NCI-H1417 treated with DMSO at 0.1 percent for 48 hours (cell line): ENCODE measurements at places on chromosomes 5 and 9.

GRCh38 chr9:99588299-99588698, 233.4 kb upstream of the NR4A3 start:
- no peak for DNase-seq

- DNase-seq, result no peak
Measured at GRCh38 chr5:109901628-109901981, 211.9 kb downstream of the MAN2A1 start.

- DNase-seq, result no peak
Measured at GRCh38 chr9:134024214-134024792, 978 bp upstream of the BRD3OS start.

- DNase-seq, result no peak
Measured at GRCh38 chr9:126763130-126763764, 41.6 kb upstream of the ZBTB43 start.

DNA sequence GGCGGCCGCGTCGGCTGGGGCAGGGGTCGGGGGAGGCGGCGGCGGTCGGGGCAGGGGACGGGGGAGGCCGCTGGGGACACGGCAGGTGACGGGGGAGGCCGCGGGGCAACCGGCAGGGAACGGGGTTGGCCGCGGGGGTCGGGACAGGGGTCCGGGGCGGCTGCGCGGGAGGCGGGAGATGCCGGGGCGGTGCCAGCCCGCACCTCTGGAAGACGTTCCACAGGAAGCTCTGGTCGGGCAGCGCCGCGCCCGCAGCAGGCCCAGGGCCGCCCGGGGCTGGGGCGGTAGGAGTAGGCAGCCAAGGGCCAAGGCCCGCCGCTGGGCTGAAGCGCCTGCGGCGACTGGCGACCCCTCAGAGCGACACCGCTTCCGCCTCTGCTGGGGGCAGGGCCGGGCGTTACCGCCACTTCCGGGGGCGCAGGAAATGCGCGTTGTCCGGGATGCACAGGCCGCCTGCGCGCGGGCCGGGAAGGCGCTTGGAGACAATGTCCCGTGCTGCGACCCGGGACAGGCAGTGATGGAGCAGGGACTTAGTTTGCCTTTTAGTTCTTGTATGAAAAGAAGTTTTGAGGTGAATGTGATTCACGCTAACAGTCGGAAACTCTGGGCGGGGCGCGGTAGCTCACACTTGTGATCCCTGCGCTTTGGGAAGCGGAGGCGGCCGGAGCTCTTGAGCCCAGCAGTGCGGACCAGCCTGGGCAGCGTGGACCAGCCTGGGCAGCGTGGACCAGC, 110.0 kb upstream of the LPCAT1 start:
- peak; percentile 27 for DNase-seq

DNA sequence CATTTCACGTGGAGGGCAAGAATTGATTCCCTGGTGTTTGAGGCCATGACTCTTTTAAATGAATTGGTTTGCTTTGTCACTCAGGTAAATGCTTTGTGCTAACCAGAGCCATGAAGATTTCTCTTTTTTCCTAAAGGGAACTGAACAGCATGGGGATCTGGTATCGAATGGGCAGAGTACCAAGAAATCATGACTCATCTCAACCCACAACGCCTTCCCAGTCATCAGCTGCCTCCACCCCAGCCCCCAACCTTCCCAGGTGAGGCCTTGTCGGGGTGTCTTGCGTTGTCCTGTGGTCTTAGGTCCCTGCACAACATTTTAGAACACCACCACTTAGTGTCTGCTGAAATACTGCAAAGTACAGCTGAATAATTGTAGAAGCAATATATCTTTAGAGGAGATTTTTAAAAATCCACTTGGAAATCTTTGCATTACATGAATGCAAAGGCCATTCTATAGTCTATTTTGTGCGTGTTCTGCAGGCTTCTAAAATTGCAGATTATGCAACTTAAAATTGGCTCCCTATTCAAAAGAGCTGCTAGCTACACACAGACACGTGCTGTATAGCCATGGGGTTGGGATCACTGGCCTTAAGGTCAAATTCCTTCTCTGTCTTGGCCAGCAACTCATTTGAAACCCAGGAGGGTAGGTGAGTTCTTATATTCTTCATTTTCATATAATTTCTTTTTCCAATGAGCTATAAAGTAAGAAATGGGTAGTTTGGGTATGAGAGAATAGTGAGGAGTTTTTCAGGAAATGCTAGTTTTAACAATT, 69.0 kb downstream of the MVB12B start:
- no peak for DNase-seq
